ENCODE measurements at places on chromosomes 11 and 22.

DNA sequence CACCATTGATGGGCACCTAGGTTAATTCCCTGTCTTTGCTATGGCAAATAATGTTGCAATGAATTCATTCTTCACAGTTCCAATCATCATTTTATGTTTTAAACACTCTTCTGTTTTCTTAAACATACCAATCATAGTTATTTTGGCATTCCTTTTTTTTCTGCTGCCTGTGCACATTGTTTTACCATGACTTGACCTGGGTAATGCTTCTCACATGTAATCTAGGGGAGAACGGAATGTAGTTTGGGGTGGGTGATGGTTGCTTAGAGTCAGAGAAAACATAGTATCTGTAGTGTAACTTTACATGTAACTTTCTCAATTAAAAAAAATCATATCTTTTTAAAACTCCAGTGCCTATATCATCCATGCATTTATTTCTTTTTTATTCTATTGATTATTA, 1945.3 kb upstream of the RAG2 start:
- DNase-seq: no peak

- no peak for DNase-seq
Measured at GRCh38 chr22:37025500-37026070, 6.0 kb downstream of the MPST start.

- no peak for DNase-seq
Measured at GRCh38 chr22:37781434-37782059, 26.2 kb upstream of the GCAT start.

DNA sequence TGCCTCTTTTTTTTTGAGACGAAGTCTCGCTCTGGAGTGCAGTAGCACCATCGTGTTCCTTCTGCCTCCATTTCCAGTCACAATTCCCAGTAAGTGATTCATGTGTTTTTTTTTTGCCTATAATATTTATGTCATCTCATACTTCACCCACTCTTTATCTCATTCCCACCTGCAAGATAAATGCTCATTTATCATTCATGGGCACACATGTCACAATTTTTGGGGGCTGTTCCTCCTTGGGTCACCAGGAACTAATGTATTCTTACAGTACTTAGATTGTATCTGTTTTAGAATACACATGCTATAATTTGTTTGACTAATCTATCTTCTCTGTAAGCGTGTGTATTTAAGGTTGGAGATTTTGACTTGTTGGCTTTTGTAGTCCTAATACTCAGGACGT, 222.7 kb downstream of the SWAP70 start:
- no peak for DNase-seq

DNA sequence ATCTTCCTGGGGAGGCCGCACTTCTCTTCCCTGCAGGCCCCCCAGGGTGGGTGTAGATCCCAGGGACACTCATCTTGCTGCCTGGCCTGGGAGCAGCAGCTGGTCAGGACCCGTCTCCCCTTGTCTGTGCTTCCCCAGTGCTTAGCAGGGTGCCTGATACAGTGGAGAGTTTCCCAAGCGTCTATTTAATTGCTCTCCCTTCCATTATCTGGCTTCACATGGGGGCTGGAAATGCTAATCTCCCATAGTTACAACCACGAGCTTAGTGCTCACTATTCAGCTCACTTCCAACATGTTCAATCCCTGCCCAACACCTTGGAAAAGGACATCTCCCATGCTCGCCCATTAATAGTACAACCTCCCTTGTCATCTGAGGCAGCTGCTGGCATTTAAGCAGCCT, 100.5 kb downstream of the DSCAML1 start:
- DNase-seq: no peak

DNA sequence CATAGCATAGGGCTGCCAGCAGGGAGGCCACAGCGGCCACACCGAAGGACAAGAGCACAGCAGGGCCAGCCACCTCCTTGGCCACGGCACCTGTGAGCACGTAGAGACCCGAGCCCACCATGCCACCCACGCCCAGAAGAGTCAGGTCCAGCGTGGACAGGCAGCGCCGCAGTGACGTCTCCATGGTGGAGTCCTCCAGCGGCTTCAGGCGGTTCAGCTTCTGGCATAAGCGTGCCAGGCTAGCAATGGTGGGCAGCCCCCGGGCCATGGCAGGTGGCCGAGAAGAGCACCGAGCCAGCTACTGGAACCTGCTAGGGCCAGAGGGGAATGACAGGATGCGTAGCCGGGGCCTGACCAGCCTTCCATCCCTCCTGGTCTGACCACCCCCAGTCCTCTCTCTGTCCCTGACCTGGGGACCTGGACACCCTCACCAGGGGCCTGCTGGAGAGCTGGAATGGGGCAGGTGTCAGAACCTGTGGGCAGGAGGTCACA, 770 bp downstream of the SLC7A4 start:
- no peak for DNase-seq
